ENCODE measurements at places on chromosomes 2 and 18.

- DNase-seq, result no peak
These were observed 113.8 kb upstream of the DLX2 start for GRCh38 chr2:172216477-172216876.

DNA sequence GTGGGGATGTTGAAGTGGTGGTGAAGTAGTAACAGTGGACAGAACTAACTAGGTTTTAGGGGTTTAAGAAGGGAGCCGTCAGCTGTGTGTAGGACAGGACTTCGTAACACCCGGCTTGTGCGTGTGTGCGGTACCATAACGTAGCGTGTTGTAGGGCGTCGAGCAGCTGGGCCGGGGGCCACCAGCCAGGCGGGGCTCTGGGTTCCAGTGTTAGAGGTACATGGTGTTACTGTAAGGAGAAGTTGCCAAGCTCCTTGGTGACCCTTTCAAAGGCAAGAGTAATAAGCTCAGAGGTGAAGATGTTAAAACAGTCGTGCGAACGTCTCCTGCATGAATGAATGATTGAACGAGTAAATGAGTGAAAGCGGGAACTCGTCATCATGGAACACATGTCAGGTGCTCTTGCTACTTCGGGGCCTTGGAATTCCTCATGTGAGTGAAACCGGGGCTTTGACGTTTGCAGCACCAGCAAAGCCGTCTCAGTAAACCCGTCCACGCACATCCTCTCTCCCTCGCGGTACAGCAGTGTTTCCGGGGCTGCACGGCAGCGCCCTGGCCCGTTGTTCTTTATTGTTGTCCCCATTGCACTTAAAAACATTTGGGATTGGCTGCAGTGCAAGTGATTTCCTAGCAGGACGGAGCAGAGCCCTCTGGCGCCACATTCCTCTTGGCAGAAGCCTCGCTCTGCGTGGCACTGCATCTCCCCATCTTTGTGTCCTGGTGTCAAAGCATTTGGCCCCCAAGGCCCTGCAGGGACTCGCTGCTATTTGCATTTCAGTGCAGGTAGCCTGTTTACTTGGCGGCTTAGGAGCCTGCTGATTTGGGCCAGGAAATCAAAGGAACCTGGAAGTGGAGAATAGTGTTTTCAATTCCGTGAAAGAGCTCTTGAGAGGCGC lies 115.0 kb downstream of the GBX2 start:
- no peak for DNase-seq

GRCh38 chr2:229633556-229633955 lies 80.8 kb downstream of the DNER start:
- DNase-seq, result no peak

- DNase-seq, result no peak
These were observed 96.8 kb downstream of the DNAH6 start for GRCh38 chr2:84613082-84613481.

DNA sequence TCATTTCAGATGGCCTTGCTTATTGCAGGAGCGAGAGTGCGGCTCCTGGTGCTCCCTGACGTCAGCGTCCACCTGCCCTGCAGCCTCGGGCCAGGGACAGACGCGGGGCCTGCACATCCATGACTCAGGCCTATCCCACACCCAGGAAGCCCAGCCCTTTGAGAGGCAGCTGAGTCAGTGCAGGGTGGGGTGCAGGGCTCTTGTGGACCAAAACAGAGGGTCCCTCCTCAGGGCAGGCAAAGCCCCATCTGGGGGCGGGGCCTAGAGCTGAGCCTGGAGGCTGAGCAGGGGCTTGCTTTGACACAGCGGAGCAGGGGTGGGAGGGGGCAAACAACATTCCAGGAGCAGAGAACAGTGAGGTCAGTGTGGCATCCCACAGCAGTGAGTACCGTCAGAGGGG lies 7.7 kb upstream of the ARHGEF4 start:
- DNase-seq, result no peak

GRCh38 chr2:170815311-170815710 lies 1.4 kb upstream of the GAD1 start:
- DNase-seq, result no peak

DNA sequence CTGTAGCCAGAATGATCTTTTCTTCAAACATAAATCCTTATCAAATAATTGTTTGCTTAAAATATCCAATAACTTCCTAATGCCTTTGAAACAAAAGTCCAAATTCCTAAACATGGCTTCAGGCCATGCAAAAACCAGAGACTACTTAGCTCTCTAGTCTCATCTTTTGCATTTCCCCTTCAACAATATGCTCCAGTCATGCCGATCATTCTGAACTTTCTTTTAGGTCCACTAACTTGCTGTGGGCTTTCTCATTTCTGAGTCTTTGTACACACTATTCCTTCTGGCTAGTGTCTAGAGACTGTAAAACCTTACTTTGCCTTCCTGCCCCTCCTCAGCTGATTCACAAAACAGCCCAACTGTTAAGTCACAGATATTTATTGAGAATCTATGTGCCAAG lies 51.5 kb downstream of the VIL1 start:
- no peak for DNase-seq

GRCh38 chr2:231469583-231469950 lies 5.3 kb upstream of the NCL start:
- DNase-seq, result no peak

GRCh38 chr18:26863122-26863879 lies 2.2 kb downstream of the AQP4 start:
- DNase-seq, result no peak
